ENCODE measurements at places on chromosomes 12 and 14. TPM values are rescaled to one million over a fixed set of nuclear protein-coding genes. Genes with fewer than 3 reads are reported as not detected.

GRCh38 chr14:100239211-100239839, 381 bp downstream of the YY1 start:
- no peak for DNase-seq

- no peak for DNase-seq
Observed at GRCh38 chr12:27779416-27779919, 565 bp upstream of the KLHL42 start.

DNA sequence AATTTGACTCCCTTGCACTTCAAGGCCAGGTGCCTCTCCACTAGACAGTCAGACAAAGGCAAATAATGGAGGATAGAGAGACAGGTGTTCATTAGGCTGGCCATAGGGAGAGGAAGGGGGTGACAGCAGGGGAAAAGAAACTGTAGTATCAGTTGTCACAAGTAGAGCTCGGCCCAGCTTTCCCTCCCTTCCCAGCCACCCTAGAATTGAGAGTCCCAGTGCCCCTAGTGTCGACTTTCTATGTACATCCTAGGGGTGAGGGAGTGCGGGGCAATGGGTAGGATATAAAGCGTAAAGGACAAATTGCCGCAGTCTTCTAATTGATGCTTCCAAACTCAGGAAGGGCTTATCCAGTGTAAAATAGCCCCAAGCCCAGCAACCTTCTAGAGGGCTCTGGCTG, 39.0 kb downstream of the BAZ2A start:
- DNase-seq = no peak

DNA sequence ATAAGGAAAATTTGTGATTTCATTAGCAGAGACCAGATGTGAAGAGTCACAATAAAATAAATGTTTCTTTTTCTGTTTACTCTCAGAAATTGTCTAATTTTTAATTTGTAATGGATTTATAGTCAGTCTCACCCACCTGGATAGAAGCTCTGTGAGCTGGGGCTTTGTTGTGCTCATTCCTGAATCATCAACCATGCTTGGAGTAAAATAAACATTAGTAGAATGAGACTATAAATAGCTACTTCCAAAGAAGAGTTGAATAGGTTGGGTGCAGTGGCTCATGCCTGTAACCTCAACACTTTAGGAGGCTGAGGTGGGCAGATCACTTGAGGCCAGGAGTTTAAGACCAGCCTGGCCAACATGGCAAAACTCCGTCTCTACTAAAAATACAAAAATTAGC, 185.3 kb upstream of the FBXO33 start:
- DNase-seq = no peak

DNA sequence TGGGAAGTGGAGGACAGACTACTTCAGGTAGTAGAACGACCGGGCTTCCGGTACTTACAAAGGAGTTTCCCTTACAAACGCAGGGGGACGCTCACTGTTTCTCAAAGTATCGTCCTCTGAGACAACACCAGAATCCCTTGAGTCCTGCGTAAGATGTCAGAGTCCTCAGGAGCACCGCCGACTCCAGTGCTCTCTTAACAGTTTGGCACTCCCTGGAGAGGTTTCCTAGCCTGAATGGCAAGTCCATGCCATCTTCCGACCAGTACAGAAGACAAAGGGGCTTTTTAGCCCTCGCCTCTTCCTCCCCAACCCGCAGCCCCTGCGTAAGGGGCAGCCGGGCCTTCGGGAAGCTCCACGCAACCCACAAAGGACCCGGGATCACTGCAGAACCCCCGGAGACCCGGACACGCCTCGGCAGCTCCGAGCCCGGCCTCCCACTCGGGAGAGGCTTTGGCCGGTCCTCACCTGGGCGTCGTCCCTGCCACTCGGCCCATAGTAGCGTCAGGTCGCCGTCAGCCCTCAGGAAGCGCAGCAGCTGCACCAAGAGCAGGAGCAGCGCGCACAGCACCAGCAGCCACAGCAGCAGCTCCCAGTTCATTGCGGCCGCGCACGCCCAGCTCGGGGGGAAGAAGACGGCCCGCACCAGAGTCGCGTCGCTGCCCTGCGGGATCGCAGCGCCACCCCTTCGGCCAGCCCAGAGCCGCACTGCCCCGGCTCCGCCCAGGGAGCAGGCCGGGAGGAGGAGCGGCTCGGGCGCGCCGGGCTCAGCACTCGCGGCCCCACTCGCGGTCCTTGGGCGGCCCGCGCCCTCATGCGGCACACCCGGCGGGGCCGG, at the start of gene DHRS7:
Gene DHRS7, minus strand, starts transcription at position 687 of the 835 bp plus-strand sequence. Its CDS starts 89 bp downstream, at position 598.
- DNase-seq = no peak

DNA sequence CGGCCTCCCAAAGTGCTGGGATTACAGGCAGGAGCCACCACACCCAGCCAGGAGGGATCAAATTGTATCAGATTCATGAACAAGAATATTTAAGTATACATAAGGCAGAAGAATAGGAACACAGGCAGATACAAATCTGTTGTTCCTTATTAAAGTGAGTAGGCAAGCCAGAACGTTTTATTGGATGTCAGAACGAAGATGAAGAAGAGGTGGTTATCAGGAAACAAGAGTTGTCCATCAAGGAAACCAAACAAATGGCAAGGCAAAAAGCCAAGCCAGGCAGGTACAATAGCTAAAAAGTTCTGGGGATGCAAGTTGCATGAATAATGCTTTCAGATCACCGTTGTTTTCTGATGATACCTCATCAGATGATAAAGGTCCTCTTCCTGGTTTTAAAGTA, 31.1 kb upstream of the BAZ1A start:
- no peak for DNase-seq

DNA sequence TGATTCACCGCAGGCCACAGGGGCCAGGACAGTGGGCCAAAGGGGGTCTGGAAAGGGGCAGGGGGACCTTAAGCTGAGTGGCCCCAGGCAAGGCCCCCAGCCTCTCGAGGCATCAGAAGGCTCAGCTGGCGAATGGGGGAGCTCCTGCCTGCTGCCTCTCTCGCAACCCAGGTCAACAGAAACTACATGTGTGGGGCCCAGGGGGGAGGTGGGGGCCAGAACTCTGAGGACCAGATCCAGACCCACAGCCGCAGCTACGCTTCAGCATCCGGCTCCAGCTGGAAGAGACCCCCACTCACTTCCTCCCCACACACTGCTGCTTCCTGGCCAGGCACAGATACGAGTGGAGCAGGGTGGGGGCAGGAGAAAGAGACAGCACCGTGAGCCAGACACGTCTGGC, 46.5 kb downstream of the NCOR2 start:
- no peak for DNase-seq

IAPP gene
- not detected for polyA plus RNA-seq

ISCU gene
- polyA plus RNA-seq = 122 TPM

DNA sequence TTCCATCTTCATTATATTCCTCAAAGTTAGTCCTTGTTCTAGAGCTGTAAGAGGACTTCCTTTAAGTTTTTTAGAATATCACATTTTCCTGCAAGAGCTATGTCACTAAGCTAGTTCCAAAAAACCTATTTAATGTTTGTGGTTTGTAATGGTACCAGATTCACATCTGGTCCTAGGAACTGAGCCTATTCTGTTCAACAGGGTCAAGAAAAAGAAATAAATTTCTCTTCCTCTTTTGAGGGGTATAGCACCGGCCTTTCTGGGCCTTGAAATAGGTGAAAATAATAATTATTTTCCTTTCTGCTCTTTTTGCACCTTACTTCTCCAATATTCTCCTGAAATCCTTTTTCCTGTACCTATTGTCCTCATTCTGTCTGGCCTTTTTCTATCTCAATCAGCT, 3.6 kb upstream of the STXBP6 start:
- DNase-seq = no peak

DNA sequence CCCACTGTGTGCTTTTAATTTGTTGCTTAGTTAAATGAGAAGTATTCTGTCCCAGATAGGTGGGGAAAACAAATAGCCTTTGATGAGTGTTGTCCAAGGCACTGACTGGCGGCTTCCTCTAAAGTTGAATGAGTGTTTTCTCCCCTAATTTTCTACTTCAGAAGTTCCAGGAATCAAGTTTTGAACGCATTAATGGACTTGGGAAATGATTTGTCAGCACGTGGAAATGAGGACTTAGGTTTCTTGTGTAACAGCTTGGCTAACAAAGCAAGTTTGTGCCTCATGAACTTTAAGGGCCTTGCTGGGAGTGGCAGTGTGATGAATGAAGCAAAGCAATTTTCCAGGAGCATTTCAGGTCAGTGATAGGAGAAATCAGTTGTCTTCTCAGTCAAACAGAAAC, 56.9 kb downstream of the LIN52 start:
- no peak for DNase-seq

PIWIL1 gene
- polyA plus RNA-seq = 1.7 TPM

DNA sequence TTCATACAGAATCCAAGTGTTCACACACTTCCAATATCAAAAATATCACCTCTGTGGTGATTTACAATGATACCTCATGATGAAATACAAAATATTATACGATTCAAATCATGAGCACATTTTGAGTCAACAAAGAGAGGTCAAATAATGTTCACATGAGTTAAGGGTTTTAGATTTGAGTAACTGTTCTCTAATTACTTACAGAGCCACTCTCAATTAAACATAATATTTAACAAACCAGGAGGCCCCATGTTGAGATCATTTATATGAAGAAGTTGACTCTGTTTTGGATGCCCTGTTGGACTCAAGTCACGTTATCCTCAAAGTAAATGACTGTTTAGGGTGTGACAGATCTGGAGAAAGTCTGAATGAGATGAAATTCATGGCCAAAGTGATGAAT, 53.5 kb downstream of the NUAK1 start:
- DNase-seq = no peak

- DNase-seq = no peak
Observed at GRCh38 chr14:105617201-105617777, 90.9 kb downstream of the TMEM121 start.
